Cardiac fibroblast (primary cell): ENCODE measurements at places on chromosomes 12 and 14.

DNA sequence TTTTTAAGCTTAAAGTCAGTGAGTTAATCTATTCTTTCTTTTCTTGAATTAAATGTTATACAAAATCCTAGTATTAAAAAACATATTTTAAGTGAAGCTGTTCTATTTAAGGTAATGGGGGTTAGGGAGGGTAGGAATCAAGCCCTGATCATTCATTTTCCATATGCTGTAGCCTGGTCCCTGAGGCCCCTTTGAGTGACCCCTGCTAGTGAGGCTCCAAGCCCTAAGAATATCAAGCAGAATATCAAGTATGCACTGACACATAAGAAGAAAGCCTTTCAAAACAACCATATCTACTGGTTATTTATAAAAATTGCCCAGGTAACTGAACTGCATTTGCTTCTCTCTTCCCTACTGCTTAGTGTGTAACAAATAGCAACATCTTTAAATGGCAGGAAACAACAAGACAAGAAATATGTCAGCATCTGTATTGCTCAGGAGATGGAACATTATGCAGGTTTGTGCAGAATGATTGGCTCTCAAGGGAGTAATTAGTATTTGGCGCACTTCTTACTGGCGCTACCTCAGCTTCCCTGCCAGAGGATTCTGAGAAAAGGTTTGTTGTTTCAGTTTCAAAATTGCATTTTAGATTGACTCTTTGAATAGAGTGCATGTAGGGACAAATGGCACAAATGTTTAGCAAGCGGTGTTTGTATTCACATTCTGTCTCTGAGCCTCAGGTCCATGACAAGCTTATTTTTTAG, 223.0 kb downstream of the DUSP6 start:
- DNase-seq: no peak

DNA sequence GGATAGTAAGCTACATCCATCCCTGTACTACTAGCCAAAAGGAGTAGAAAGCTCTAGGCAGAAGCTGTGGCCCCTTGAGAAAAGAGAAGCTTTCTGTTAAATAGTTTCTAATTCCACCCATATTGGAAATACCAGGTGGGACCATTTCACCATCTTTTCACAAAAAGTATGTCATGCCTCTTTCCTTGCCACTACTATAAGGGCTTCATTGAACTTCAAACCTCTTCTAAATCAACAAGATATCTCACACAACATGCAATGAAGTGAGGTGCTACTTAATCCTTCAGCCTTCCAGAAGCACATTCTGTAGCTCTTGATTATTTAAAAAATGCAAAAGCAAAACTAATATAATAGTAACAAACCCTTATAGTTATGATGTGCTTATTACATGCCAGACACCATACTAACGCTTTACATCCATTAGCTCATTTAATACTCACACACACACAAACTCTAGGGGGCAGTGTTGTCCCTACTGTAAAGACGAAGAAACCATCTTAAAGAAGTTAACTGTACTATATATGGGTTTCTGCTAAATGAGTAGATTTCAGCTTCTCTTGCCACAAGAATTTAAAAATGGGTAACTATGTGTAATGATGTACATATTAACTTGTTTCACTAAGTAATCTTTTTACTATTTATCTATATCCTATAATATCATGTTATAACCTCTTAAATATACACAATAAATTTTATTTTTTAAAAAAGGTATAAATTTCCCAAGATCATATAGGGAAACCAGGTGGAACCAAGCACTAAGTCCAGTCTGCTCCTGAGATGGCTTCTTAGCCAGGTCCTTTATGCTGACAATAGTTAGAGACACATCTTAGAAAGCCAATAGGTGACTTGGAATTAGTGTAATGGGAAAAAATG, 124.4 kb downstream of the RPS29 start:
- DNase-seq: peak; percentile 87

DNA sequence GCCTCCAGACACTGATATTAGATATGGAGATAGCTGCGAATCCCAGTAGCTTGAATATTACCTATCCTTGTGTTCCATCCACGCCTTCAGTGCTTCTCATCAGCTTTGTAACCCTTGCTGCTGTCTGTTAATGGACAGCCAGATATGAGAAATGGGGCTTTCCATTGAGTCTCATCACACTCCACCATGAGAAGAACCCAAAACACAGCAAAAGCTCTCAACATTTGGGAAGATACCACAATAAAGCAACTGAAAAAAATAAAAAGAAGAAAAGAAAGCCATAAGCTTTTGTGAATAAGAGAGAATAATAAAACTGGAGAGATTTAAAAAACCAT, 225.4 kb downstream of the GALC start:
- no peak for DNase-seq

DNA sequence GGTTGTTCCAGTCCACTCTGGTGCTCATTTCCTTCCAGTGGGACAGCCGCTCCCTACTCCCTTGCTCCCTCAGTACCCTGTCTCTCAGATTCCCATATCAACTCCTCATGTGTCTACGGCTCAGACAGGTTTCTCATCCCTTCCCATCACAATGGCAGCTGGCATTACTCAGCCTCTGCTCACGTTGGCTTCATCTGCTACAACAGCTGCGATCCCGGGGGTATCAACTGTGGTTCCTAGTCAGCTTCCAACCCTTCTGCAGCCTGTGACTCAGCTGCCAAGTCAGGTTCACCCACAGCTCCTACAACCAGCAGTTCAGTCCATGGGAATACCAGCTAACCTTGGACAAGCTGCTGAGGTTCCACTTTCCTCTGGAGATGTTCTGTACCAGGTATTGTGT, 69.9 kb downstream of the RAD52 start:
- DNase-seq: peak; percentile 34

GRCh38 chr14:72621387-72622065, 272.4 kb downstream of the DPF3 start:
- no peak for DNase-seq

DNA sequence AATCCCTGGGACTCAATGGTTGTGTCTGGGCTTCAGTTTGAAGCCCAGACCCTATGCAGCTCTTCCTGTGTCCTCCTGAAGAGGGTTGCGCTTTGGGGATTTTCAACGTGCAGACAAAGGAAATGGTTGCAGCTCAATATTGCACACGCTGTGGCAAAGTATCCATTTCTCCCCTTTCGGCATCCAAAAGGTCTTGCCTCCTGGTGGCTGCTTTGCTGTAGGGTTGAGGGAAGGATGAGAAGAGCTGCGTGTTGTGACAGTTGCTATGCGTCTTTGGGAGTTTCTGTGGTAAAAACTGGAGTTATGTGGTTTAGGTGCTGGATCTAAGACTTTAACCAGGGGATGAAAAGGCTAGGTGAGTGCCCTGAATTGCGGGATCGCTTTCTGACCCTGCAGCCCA, 71.0 kb downstream of the ZNF664 start:
- no peak for DNase-seq

DNA sequence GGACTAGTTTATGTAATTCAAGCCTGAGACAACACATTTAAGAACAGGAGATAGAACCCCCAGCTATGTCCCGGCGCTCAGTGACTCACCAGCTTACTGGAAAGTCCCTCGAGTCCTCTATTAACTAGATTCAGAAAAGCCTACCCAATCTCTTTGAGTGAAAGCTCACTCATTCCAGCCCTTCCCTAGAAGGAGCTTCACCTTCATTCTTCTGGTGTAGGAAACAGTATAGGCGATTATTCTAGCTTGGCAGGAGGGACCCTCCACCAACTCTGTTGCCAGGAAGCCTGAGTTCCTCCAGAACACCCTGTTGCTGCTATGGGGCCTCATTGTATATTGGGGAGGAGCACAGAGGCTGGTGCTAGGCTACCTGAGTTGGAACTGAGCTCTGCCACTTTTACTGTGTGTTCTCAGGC, 57.2 kb upstream of the AEBP2 start:
- DNase-seq: peak; percentile 92

- DNase-seq: peak; percentile 2
Measured at GRCh38 chr14:70061108-70061507, 127.6 kb downstream of the SLC8A3 start.

DNA sequence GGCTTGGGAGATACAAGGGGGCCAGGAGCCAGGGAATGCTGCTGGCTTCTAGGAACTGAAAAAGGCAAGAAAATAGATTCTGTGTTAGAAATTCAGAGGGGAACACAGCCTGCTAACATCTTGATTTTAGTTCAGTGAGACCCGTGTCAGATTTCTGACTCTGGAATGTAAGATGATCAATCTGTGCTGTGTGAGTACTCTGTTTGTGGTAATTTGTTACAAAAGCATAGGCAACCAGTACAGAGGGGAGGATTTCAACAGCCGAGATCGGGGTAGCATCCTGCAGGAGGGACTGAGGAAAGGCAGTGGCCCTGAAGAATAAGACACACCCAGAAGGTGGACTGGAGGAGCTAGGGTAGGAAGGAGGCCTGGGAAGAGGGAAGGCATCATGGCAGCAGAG, 410.0 kb upstream of the CCDC196 start:
- DNase-seq: no peak

GRCh38 chr14:91919814-91920213, 27.7 kb downstream of the FBLN5 start:
- peak; percentile 80 for DNase-seq

- DNase-seq: no peak
Measured at GRCh38 chr12:31234053-31234840, 91.7 kb downstream of the SINHCAF start.

DNA sequence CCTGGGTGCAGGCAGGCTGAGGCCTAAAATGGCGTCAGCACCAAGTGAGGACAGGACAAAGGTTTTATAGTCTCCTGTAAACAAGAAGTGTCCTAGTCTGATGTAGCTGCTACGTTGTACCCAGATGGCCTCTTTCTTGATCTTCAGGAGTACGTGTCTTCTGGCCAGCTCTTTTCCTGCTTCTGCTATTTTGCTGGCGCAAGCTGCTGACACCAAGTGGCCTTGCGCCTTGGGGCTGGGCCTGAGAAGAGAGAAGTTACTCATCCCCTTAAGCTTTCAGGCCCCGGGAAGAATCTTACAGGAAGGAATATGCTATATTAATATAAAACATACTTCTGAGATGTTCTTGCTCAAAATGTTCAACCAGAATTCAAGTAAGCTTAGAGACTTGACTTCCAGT, 605.2 kb downstream of the GALC start:
- DNase-seq: no peak

DNA sequence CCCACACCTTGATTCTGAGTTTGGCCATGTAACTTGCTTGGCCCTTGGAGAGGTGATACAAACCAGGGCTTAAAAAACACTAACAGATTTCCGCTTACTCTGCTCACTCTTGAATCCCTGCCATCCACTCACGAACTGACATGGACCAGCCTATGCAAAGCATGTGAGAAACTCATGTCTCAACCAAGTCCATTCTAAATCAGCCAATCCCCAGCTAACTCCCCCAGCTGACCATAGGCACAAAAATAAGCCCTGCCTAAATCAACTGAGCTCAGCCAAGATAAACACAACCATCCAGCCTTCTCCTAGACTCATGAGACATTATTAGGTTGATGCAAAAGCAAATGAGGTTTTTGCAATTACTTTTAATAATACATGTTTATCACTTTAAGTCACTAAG, 353.9 kb upstream of the TBX3 start:
- peak; percentile 69 for DNase-seq

DNA sequence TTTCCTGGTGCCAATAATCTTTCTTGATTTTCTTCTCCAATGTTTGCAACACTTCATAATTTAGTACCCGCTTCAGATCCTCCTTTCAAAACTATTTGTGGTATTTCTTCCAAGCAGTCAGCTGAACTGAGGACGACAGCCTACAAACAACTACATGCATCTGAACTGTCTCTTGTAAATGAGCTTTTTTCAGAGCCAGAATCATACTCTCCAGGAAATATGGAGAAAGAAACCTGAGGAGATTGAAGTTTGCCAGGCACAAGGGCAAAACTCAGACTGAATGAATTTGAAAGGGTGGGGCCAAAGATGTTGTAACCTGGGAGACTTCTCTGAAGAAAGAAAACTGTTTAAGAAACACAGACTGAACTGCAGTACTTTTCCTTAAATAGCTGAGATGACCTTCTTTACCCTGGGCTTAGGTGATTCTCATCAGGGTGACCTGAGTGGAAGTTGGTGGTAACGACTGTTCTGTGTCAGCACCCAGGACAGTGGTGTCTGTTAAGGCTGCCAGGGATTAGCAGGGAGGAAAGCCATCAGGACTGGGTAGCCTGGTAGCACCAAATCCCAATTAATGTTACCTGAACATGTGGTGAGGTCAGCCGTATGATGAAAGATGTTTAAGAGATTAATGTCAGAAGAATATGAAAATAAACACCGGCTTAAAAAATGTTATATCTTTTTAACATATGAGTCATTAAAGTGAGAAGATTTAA, 95.0 kb downstream of the TGFB3 start:
- DNase-seq: peak; percentile 46

GRCh38 chr12:10406725-10407124, 2.8 kb downstream of the KLRC4 start:
- DNase-seq: no peak

DNA sequence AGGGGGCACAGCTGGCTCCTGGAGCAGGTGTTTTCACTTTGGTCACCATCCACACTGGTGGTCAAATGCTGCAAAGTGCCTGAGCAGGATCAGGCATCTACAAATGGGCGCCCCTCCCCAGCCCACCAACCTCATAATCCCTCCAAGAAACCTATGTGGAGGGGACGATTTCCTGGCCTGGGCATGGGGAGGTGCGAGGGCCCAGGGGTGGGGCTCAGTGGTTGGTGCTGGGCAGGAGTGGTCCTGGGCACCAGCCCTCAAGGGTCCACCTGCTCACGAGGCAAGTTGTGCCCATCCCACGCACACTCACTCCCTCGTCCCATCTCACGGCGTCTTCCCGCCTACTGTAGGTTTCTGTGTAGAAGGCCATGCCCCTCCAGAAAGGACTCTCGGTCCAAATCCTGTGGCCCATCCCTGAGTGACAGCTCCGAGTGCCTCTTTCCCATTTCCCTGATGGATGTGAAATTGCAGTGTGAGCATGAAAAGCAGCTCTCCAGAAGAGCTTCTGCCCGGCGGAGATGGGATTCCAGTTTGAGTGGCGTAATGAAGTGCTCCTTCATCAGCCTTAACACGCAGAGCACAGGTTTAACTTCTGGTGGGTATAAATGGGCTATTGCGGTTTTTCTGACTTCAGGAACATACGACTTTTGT, 36.9 kb downstream of the SLC15A4 start:
- no peak for DNase-seq

DNA sequence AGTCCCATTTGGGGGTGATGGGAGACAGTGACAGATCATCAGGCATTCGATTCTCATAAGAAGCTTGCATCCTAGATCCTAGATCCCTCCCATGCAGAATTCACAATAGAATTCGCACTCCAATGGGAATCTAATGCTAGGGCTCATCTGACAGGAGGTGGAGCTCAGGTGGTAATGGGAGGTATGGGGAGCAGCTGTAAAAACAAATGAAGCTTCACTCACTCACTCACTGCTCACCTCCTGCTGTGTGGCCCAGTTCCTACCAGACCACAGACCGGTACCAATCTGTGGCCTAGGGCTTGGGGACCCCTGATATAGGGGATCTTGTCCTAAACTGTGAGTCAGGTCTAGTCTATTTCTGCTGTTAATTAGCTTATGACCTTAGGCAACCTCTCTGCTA, 40.1 kb upstream of the EPS8 start:
- DNase-seq: peak; percentile 9
